Effector CD4-positive, alpha-beta T cell (primary cell): ENCODE measurements at places on chromosomes 6 and 20.
A peak's percentile ranks its signal among the peaks of the same experiment; 100 is the strongest.

DNA sequence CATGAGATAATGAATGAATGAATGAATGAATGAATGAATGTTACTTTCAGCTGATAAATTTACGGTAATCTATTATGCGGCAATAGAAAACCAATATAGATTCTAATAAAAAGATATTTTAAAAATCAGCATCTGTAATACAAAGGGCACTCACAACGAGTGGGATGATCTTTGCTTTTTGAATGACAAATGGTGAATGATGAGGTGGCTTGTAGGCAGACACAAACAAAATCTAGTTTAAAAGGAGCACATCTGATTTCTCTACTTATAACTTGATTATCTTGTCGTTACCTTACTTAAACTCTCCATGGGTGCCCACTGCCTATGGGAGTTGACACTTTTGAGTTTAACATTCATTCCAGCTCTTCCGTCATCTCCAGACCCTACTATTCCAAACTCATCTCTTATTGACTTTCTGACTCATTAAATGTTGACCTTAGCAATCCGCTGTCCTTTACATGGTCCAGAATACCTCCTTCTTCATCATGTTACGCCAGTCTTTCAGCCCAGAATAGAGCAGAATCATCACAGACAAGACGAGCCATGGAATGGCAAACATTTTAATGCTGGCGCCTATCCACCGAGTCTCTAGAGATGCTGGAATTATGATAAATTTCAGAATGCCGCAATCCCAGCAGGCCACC lies 41.3 kb downstream of the NHLRC1 start:
- DNase-seq = no peak

DNA sequence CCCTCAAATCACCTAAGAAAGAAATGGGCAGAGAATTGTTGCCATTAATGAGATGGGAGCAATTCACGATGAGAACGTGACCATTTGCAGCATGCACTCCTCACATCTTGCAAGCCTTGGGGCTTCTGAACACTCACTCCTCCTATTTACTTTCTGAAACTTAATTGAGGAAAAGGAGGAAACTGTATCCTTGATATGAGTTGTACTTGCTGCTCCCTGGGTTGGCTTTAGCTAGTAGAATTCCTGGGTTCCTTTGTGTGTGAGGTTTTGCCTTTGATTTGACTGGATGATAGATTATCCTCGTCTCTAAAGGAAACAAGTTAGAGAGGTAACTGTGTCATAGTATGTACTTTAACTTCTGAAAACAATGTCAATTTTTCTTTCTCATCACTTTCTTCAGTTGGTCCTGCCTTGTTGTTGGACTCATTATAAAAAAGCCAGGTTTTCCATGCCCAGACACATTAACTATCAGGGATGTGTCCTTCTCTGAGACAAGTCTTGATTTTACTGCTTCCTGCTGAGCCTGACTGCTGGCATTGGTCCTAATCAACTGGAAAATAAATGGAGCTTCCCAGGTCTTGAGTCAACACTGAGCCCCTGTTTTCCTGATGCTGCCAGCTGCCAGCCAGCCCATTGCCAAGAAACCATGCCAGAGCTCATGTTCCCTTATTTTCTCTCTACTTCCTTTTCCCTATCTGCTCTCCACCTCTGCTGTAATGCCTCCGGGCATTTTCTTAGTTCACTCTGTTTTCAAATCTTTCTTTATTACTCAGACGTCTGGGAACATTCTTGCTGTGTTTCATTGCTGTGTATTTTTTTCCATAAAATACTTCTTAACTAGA lies 6.0 kb upstream of the MRAP2 start:
- no peak for DNase-seq

- no peak for DNase-seq
Observed at GRCh38 chr20:22411627-22412450, 172.5 kb downstream of the FOXA2 start.

DNA sequence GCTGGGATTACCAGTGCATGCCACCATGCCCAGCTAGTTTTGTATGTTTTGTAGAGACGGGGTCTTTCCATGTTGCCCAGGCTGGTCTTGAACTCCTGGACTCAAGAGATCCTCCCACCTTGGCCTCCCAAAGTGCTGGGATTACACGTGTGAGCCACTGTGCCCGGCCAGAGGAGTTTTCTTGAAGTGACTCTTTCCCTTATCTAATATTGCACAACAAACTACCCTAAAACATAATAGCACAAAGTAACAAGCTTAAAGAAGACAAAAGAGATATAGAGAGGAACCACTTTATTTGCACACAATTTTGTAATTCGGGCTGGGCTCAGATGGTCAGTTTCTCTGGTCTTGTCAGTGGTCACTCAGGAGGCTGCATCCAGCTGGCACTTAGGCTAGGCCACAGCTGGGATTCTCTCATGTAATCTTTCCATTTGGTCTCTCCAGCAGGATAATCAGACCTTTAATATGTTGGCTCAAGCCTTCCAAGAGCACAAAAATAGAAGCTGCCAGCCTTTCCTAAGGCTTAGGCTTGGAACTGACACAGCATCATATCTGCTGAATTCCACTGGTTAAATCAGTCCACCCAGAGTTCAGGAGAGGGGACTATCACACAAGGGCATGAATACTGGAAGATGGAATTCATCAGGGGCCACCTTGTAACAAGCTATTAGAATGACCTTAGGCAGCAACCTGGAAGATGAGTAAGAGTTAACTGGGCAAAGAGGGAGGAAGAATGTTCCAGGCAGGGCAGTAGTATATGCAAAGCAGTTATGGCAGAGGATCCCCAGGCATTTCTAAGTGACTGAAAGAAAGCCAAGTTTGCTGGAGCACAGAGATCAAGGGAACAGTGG lies 56.7 kb upstream of the PNRC1 start:
- no peak for DNase-seq

DNA sequence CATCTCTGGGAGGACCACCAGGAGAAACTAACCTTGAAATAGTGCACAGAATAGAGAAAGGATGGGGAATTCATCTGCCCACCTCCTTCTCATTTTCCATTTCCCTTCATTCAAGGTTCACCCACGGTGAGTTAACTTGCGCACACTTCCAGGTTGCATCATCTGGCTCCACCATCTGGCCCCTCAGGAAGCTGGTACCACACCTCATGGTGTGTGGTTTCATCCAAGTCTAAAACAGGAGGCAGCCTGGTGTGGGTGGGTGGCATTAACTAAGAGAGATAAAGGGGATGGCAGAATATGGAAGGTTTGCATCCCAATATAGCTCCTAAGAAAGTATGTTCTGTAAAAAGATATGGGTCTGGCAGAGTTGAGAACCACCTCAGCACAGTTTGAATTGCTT lies 3.8 kb downstream of the ZNF334 start:
- no peak for DNase-seq

GRCh38 chr6:22614547-22614946 lies 45.2 kb downstream of the HDGFL1 start:
- DNase-seq = no peak

DNA sequence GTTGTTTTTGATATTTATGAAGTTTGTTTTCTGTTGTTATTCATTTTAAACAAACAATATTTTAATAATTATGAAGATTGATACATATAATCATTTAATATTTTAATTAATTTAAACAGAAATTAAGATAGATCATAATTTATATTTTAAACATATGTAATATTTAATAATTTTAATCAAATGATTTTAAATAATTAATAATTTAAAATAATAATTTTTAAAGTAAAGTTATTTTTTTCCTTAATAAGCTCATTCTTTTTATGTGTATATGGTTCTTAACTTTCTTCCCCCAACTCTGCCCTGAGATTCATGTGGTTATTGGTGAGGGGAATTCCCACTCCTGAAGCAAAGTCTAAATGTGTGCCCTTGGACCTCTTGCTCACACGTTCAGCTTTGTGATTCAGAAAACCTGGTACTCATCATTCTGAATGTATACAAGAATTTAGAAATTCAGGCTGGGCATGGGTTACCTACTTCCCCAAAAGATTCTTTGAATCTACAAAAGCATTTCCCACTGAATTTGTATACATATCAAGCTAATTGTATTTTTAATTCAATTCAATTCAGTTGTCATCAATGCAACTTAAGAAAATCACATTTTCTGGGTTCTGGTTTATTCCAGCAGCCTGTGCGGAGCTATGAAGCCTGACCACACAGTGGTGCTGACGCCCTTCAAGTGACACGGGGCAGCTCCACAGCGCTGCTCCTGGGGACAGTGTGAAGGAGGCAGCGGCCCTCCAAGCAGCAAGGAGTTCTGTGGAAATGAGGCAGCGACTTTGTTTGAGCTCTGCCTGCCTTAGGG lies 168.9 kb upstream of the UST start:
- peak; percentile 9 for DNase-seq
